GM12864 (cell line): ENCODE measurements at places on chromosomes 3 and 15.

- no peak for DNase-seq
Measured at GRCh38 chr3:177466074-177466473, 268.8 kb upstream of the TBL1XR1 start.

GRCh38 chr15:69824075-69824876 is 273.4 kb downstream of the TLE3 start:
- DNase-seq: no peak

- DNase-seq: no peak
Measured at GRCh38 chr15:58985443-58985842, 2.0 kb upstream of the RNF111 start.

GRCh38 chr3:115547207-115547606 is 76.1 kb upstream of the GAP43 start:
- DNase-seq: no peak

GRCh38 chr15:26721232-26721967 is 51.5 kb downstream of the GABRB3 start:
- no peak for DNase-seq
